Amniotic stem cell (primary cell): ENCODE measurements at places on chromosomes 3 and 15.
A peak's percentile ranks its signal among the peaks of the same experiment; 100 is the strongest.

- no peak for DNase-seq
Measured at GRCh38 chr3:142106548-142106947, 42.8 kb downstream of the TFDP2 start.

DNA sequence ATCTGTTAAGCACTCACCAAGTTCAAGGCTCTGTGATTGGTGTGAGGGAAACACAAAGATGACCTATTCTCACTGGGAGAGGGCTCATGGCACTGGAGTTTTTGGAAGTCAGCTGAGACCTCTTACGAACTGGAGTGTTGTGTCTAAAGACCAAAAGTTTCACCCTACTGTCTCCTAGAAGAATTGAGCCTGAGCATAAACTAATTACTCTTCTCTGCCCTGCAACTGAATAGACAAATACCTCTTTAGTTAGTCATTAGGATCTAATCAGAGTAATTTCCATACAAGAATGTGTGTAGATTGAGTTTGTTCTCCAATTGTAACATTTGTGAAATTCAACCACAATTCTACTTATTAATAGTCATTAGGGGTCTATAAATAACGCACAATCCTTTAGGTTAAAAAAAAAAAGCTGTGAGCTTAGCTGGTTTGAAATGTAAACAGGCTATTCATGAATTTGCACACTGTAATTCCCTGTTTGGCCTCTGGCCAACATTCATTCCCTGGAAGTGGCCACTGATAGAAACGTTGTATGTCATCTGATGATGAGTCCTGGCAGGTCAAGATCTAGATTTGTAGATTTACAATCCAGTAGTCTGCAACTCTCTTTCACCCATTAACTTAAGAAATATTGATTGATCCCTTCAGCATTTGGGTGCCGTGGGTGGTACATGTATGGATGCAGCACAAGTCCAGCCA, 76.8 kb upstream of the SOX14 start:
- DNase-seq = no peak

DNA sequence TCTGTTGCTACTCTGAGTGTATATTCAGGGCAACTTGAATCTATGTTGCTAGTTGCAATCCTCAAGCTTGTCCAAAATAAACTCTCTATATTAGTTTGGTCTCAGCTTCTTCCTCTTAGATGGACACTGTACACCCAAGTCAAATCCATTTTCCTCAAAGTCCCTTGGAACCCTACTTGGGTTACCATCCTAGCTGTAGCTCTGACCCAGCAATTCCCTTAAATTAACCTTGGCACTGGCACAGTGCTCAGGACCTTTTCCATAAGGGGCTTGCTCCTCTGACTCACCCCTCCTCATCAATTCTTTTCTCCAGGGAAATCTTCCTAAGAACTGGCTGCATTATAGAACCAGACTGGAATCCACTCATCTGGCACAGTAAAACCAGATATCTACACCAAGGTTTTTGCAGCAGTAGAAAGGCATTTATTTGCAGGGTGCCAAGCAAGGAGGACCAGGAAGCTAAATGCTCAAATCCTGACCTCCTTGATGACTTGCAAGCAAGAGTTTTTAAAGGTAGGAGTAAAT, 44.9 kb upstream of the B3GALNT1 start:
- DNase-seq = no peak

DNA sequence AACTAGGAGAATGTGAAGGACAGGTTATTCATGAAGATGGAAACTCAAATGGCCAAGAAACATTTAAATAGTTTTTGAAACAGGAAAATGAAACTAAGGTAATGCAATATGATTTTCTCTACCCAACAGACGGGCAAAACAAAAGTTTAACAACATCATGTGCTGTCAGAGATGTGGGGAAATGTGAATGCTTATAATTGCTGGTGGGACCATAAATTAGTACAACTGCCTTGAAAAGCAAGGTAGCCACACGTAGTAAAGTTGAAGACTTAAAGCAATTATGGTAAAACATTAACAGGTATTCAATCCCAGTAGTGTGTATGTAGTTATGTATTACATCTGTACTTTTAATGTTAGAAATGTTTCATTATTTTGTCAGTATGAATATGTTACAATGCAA, 57.0 kb upstream of the C3orf80 start:
- DNase-seq = no peak

DNA sequence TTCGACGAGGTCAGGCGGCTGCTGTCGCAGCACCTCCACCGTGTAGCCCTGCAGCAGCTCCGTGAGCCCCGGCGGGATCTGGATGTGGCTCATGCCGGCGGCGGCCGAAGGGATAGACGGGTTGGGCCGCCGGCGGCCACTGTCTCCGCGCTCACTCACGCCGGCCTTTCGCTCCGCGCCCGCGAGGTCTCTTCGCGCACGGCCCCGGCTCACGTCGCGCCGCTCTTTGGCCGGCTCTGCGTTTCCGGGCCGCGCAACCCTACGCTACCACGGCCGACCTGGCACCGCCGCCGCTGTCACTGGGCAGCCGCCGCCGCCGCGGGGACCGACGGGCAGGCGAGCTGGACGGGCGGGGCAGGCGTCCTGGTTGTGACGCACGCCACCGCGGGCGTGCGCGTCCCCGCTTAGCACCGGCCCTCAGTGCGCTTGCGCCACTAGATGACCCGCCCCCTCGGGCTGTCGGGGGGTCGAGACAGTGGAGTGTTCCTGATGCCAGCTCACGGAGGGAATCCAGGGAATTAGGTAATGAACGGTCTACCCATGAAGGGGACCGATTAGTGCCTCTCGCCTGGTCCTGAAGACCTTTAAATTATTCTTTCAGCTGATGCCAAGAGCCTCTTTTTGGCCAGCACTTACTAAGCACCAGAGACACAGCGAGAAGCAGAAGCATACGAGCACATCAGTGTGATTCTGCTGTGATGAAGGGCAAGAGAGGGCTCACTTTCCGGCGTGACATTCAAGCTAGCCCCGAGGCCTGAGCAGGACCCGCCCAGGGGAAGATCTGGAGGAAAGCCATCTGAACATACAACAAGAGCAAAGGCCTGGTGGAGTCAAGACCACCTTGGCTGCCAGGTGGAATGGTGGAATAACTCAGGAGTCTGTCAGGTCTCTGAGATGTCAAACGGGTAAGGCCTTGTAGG, at the start of gene PRKAR2A:
Gene PRKAR2A, minus strand, starts transcription at position 371 of the 920 bp plus-strand sequence. Its CDS starts 278 bp downstream, at position 93.
- DNase-seq = peak; percentile 63

- DNase-seq = no peak
Measured at GRCh38 chr3:122353893-122354401, 28.9 kb downstream of the CSTA start.
